ENCODE measurements at places on chromosomes 1 and 21.

- H3K4me1 ChIP-seq = peaks cover 11% of the 10 kb centered on the region
- DNase-seq = no peak
- no peak overlapping the region for H3K27ac ChIP-seq
- H3K27me3 ChIP-seq = peaks cover 9% of the 10 kb centered on the region
These were observed 37.0 kb downstream of the UBE2G2 start for GRCh38 chr21:44764319-44765230.

GRCh38 chr1:92447976-92448375 lies 38.7 kb downstream of the GFI1 start:
- no peaks in the 10 kb centered on the region for H3K27me3 ChIP-seq
- no peaks in the 10 kb centered on the region for H3K36me3 ChIP-seq
- no peak overlapping the region for H3K27ac ChIP-seq

DNA sequence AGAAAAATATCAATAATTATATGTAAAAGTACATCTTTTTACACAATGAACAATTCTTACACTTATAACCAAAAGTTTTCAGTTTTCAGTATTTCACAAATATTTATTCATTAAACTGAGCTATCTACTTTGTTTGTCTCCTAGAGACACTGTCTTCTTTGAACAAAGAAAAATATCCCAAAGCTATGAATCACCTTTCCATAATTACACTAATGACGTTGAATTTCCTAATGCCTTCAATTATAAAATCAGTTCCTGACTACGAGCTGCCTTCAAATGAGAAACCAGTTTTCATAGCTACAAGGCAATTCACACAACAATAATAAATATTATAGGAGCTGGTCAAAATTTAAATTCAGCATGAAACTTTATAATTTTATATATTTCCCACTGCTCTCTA lies 201.8 kb upstream of the BRINP3 start:
- no peaks in the 10 kb centered on the region for H3K27me3 ChIP-seq
- no peak for DNase-seq
- no peaks in the 10 kb centered on the region for H3K4me1 ChIP-seq
- no peaks in the 10 kb centered on the region for H3K36me3 ChIP-seq
- no peak overlapping the region for H3K4me3 ChIP-seq
- no peak overlapping the region for H3K27ac ChIP-seq

DNA sequence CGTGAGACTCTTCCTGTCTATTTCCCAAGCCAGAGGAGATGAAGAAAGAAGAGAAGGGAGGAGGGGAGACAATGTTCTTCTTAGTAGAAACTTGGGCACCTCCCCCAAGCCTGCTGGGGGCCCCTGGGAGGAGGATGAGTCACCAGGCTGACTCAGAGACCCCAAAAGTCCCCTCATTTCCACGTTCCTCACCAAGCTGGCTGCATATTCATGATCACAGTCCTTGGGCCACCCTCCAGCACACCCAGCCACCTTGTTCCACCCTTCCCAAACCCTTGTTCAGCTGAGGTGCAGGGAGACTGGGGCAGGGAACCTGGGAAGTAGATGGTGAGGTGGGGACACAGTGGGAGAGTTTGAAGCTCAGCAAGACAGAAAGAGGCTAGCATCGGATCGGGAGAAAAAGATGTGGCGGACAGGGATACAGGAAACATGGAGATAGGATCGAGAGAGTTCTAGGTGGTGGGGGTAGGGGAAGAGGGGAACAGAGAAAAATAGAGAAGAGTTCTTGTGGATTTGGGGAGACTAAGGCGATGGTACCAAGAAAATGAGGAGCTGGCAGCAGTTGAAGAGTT lies 712 bp downstream of the RAB13 start:
- H3K27ac ChIP-seq = no peak overlapping the region
- H3K4me1 ChIP-seq = peaks cover 15% of the 10 kb centered on the region
- no peak for DNase-seq

DNA sequence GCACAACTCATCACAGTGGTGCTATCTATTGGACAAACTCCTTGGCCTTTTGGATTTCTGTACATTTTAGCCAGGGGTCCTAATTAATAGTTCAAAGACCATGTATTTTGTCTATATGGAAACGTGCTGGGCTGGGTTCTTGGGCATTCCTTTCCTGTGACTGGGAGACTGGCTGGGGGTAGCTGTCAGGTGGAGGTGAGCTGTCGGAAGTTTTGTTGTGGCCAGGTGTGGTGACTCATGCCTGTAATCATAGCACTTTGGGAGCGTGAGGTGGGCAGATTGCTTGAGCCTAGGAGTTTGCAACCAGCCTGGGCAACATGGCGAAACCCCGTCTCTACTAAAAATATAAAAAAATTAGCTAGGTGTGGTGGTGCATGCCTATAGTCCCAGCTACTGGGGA lies 392.4 kb downstream of the RPS6KC1 start:
- no peaks in the 10 kb centered on the region for H3K36me3 ChIP-seq
- H3K27ac ChIP-seq = no peak overlapping the region
- H3K27me3 ChIP-seq = peaks cover 2% of the 10 kb centered on the region
- peaks cover 11% of the 10 kb centered on the region for H3K4me1 ChIP-seq

GRCh38 chr1:68199603-68200002 lies 32.7 kb downstream of the WLS start:
- H3K36me3 ChIP-seq = no peaks in the 10 kb centered on the region
- no peak overlapping the region for H3K4me3 ChIP-seq
- H3K27ac ChIP-seq = no peak overlapping the region
- DNase-seq = no peak

DNA sequence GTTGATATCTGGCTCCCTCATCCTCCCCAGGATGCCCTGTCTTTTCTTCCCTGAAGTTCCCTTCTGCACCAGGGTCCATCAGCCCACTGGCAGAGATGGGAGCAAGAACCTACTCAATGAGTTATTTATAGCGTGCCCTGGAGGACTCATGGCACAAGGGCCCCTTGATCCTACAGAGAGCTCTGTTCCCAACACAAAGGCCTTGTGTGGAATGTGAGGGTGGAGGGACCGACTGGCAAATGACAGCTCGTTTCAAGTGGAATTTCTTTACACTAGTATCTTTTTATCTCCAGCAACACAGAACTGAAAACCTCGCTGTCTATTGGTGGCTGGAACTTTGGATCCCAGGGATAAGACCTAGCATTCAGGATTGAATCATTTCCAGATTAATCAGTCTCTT lies 22.4 kb downstream of the CHI3L2 start:
- DNase-seq = no peak
- no peak overlapping the region for H3K4me3 ChIP-seq
- peaks cover 2% of the 10 kb centered on the region for H3K4me1 ChIP-seq
- no peak overlapping the region for H3K27ac ChIP-seq

- H3K36me3 ChIP-seq = no peaks in the 10 kb centered on the region
- peaks cover 11% of the 10 kb centered on the region for H3K27me3 ChIP-seq
- DNase-seq = peak; percentile 71
- H3K4me3 ChIP-seq = no peak overlapping the region
- peak overlapping the region; percentile 76 for H3K27ac ChIP-seq
These were observed 19.0 kb upstream of the SUMO3 start for GRCh38 chr21:44836666-44837471.

DNA sequence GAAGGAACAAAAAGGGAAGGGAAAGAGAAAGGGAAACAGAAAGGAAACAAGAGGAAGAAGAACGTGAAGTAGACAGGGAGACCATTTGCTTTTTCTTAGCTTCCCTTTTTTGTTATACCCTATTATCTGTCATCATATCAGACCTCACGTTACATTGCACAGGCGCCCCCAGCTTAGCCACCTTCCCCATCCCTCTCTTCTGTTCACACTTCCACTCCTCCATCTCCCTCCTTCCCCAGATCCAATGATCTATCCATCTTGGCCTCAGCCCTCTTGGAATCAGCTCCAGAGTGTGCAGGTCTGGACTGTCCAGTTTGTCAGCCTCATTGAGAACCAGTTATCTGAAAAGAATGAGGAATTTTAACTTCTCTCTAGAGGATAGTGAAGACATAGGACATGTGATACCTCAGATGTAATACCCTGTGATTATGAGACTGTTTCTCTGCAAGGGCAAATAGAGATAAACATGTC lies 101.1 kb upstream of the ERRFI1 start:
- peaks cover 5% of the 10 kb centered on the region for H3K27me3 ChIP-seq
- H3K36me3 ChIP-seq = peaks cover 14% of the 10 kb centered on the region
- H3K4me1 ChIP-seq = no peaks in the 10 kb centered on the region
- DNase-seq = no peak

- no peak overlapping the region for H3K27ac ChIP-seq
- H3K27me3 ChIP-seq = no peaks in the 10 kb centered on the region
- no peak for DNase-seq
- H3K36me3 ChIP-seq = peaks cover 5% of the 10 kb centered on the region
These were observed 20.4 kb downstream of the CEP85 start for GRCh38 chr1:26254404-26254803.

GRCh38 chr21:29991624-29992023 lies 51.8 kb upstream of the GRIK1 start:
- DNase-seq = no peak
- no peaks in the 10 kb centered on the region for H3K27me3 ChIP-seq
- H3K27ac ChIP-seq = no peak overlapping the region
- no peak overlapping the region for H3K4me3 ChIP-seq
- no peaks in the 10 kb centered on the region for H3K36me3 ChIP-seq

DNA sequence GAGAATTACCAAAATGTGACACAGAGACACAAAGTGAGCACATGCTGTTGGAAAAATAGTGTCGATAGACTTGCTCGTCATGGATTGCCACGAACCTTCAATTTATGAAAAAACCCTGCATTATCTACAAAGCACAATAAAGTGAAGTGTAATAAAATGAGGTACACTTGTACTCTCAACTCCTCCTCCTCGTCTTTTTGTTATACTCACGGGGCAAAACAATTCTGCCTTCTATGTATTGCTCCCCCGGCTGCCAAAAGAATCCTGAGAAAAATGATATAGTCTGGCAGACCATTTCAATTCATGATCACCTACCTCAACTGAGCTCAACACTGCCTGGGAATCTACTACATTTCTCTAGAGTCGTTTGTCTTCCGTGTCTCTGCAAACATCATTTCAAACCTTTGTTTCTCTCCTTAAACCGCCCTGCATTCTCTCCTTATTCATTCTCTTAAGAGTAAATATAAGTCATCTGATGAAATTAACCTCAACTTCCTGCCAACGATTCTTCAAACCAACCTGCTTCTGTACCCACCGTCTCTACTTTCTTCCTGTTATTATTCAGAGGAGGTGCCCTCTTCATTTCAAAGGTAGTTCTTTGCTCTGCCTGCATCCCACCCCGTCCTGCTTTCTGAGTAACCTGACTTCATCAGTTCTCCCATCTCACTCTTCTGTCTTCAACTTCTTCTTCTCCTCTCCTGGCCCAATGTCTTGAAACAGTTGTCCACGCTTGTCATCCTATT lies 12.9 kb upstream of the IL19 start:
- H3K27ac ChIP-seq = no peak overlapping the region
- H3K4me3 ChIP-seq = no peak overlapping the region
- no peak for DNase-seq

GRCh38 chr1:20846461-20847374 lies 59.6 kb upstream of the HP1BP3 start:
- no peak overlapping the region for H3K4me3 ChIP-seq
- DNase-seq = no peak
- H3K27ac ChIP-seq = no peak overlapping the region
- H3K27me3 ChIP-seq = no peaks in the 10 kb centered on the region

Data from glutamatergic neuron (in vitro differentiated cells).